ENCODE measurements at places on chromosomes 2 and 18. TPM values are rescaled to one million over a fixed set of nuclear protein-coding genes. Genes with fewer than 3 reads are reported as not detected.

DNA sequence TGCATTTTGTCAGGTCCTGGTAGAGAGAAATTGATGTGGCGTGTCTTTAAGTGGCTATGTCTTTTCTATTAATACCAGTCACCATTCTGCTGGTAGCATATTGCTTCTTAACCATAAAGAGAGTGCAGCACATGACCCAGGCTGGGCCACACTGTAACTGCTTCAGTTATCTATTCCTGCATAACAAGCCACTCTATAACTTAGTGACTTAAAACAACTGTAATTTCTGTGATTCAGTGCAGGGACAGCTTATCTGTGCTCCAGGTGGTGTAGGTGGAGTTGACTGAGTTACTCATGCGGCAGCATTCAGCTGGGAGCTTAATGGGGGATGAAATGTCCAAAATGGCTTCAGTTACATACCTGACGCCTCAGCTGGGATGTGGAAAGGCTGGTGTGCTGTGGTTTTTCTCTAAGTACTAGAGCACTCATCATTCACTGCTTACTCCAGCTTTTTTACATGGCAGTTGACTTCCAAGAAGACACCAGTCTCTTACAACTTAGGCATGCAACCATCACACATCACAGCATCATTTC is 742.4 kb downstream of the SATB2 start:
- no peak for DNase-seq

DNA sequence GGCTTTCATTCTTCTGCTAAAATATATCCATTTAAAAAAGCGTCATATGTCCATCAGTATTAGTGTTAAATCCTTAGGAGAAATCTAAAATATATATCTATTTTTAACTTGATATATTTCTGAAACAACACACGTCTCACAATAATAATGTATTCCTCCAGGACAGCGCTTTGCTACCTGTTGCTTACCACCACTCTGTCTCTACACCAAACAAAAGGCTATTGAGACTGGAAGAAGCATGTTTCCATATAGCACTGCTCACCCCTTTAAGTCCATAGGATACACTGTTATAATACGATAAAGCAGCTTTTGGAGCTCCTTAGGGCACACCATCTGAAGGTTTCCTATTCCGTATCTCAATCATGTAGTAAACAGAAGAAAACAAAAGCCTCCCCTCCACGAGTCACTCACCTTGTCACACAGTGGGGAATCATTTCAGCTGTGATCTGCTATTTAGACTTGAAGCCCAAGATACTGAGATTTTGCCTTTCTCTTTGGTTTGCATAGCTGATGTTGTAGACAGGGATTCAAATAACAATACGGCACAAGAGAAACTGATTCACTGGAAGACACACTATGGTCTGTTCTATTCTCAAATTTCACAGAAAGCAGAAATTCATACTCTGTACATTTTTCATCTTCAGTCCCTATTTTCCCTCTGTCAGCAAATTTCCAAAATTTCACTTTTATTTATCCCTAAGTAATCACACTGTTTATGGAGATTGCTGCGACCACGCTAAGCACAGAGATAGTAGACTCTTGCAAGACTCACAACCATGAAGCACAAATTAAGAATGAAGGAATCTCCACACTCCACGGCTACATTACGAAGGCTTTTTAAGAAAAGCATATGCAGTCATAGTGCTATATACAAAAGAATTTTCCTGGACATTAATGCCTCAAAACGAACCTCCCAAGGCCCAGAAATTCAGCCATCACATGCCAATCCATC is 187.1 kb downstream of the TCF4 start:
- DNase-seq: peak; percentile 25

ANKRD39 gene
- total RNA-seq: 5.9 TPM

- DNase-seq: peak; percentile 92
These were observed 563 bp downstream of the KIF3C start for GRCh38 chr2:25981596-25982272.

DNA sequence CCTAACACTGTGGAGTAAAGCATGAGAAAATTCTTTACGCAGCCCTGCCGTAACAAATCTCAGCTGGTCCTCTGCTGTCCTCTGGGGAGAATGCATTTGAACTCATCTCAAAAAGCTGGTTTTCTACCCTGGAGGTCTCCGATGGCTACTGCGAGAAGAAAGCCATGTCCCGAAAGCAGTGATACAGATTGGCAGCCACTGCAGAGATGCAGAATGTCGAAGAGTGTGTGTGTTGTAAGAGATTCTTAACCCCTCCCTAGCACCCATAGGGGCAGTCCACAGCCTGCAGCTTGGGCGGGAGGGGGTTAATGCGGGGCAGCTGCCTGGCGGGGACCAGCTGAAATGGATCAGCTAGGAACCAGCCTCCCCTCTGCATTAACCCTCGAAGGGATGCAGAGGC is 235.9 kb downstream of the ZNF516 start:
- no peak for DNase-seq

DOK6 gene
- total RNA-seq: 2.7 TPM

GRCh38 chr18:58208207-58208932 is 164.3 kb downstream of the NEDD4L start:
- DNase-seq: no peak

DNA sequence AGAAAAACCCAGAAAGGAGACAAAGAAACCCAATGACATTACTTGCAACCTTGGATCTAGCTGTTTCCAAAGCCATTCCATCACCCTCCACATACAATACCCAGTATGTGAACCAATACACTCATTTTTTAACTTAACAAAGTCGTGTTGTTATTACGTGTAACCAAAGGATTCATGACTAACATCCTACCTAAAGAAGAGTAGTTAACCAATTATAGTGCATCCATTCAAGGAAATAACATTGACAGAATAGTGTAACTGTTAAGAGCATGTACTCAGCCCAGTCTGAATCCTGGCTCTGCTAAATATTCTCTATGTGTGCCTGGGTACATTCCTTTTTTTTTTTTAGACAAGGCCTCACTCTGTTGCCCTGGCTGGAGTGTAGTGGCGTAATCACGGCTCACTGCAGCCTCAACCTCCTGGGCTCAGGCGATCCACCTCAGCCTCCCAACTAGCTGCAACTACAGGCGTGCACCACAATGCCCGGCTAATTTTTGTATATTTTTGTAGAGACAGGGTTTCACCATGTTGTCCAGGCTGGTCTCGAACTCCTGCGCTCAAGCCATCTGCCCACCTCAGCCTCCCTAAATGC is 9.9 kb downstream of the TLK1 start:
- DNase-seq: no peak

COLEC12 gene
- total RNA-seq: 56.9 TPM

COBLL1 gene
- 10.9 TPM for total RNA-seq

DNA sequence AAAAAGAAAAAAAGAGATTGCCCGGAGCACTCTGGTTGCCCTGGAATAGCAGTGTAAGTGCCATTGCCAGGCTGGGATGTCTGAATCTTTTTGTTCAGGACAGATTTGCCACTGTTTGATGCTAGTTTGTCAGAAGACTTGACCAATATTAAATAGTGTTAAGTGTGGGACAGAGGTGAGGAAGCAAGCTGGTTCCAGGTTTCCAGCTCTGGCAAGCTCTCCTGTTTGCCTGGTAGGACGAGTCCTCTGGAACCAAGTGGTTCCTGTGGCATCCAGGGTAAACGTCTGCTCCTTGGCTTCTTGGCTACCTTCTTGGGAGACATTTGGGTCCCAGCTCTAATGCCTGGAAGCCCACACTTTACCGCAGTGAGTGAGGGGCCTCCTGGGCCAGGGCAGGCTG is 20.8 kb upstream of the IGFBP5 start:
- DNase-seq: no peak

FAM136A gene
- 21.7 TPM for total RNA-seq

GRCh38 chr2:688504-689076 is 11.4 kb upstream of the TMEM18 start:
- no peak for DNase-seq

LPIN1 gene
- 117 TPM for total RNA-seq

DNA sequence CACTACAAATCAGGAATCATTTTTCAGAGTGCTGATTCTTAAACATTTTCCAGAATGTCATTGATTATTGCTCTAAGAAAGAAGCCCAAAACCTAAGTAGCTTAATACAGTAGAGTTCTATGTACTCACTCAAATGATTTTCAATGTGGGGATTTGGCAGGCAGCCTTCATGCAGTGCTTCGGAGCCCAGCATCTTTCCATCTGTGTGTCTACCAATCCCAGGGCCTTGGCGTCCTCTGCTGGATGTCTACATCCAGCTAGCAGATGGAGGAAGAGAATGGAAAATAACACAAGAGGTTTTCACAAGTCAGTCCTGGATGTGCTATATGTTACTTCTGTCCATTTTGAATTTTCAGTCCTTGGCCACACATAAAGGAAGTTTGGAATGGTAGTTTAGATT is 151.8 kb downstream of the RDH14 start:
- DNase-seq: no peak

RGPD4 gene
- total RNA-seq: not detected

DNA sequence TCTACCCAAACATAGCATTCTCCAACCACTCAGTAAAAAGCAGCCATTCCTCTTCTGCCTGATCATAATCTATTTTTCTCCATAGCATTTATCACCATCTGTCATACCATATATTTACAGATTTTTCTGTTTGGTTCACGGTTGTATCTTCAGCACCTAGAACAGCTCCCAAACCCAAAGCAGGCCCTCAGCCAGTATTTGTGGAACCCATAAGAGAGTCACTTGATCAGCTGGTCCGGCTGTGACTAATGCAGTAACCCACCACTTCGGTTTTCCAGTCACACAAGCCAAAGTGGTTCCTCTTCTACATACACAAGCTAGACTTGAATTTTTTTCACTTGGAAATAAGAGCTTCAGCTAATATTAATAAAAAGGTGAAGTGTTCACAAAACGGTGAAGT is 511.6 kb upstream of the CELF4 start:
- DNase-seq: no peak

DNA sequence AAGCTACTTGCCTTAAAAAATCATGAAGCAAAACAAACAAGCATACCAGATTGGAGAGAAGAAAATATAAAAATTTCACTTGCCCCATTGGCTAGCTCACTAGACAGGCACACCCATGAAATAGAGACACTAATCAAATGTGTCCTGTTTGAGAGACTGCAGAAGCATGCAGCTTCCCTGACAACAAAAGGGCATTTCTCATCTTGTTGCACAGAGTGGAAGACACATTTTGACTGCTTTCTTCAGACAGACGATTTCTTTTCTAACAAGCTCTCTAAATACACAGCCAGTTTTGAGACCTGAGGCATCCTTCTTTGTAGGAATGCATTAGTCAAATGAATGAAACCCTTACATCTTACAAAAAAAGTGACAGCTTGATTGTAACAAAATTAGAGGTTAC is 1558.6 kb upstream of the NXPH2 start:
- DNase-seq: no peak

DNA sequence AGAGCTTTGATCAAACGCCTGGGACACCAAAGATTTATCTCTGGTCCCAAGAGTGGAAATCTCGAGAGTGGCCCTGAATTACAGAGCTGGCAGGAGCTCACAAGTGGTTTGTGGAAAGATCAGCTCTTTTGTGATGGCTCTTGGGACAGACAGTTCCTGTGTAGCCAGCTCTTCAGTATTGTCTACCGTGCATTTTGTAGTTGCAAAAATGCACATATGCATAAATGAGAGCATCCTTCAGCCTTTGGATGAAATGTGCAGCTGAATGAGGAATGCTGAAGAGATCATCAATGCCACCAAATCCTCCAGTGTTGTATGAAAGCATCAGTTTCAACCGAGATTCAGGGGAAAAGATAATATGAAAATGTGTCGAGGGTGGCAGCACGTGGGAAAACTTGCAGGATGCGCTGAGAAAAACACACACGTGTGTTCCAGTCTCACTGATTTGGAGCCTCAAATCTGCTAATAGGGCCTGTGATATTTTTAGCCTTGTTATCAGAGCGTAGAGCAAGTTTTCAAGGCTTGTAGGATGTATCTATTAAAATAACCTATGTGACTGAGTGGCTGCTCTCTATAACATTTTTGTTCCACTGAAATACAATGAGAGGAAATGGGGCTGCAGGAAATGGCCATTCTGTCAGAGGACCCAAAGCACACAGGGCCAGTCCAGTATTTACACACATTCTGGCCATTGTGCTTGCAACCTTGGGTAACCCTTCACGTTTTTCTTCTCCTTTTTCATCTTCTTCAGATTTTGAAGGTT is 138.7 kb downstream of the PRKCE start:
- DNase-seq: no peak

TTC27 gene
- 25.3 TPM for total RNA-seq

DNA sequence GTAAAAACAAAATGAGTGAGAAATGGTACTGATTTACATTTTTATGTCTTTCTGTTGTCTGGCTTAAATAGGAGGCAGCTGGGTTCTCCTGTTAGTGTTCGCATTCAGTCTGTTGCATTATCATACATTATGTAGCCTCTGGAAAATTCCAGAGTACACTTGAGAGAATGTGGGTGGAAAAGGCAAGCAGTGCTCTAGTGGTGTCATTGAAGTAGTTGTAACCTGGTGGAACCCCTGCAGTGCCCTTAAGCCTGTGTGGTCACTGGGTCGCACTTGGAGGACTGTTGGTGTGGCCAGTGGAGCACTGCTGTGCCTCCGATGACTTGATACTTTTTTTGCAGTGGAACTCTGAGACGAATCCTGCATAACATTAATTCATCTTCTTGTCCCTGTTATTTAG is 52.4 kb downstream of the USP14 start:
- DNase-seq: no peak

DNA sequence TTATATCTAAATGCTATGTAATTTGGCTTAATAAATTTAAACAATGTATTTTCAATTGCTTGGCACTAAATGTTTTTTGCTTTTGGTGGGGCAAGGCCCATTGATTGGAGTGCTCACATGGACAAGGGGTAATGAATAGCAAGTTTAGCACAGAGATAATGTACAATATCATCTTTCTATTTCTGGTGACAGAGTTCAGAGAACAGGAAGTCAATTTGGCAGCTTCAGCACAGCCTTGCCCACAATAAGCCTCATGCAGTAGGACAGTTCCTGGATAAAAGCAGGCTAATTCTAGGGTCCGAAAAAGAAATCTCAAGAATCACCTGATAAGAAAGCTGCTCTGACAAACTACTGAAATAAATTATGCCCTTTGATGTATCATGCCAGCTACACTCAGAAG is 443.9 kb upstream of the FSHR start:
- DNase-seq: no peak

GRCh38 chr2:175404839-175405238 is 223.3 kb upstream of the ATP5MC3 start:
- DNase-seq: no peak

GRCh38 chr2:70509565-70509964 is 44.1 kb downstream of the TGFA start:
- no peak for DNase-seq

GRCh38 chr2:122480501-122481243 is 725.2 kb downstream of the TSN start:
- DNase-seq: no peak

DNA sequence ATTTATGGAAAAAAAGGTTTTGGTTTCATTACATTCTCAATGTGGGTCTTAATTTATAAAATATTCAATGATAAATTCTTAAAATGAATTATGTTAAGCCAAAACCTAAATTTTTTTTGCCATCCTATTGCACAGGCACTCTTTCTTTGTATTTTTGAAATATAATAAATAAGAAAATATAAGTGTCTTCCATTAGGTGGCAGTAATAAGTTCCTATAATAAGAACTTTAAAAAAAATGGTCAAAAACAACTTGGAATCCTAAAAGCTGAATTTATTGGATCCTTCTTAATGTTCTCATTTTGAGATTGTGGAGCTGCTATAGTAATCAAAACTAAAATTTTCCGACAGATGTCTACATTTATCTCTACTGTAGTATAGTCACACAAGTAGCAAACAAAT is 5.7 kb downstream of the CALCRL start:
- no peak for DNase-seq

All from osteoblast (primary cell).